Effector CD4-positive, alpha-beta T cell (primary cell): ENCODE measurements at places on chromosomes 2 and 18.

DNA sequence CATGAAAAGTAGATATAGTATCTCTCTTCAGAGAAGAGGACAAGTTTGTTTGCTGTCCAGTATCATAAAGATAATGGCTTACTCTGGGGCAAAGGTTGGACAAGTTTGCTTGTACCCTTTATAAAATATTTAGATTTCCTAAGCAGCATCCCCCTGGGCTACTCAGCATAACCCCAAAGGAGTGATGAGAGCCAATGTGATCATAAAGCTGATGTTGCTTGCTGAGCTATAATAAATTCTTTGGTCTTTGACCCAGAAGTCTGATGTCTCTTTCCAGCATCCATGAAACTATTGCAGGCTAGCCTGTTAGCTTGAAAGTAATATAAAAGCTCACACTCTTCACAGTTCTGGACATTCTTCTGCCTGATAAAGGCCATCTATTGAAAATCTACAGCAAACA lies 138.3 kb upstream of the STON1 start:
- DNase-seq: no peak

- no peak for DNase-seq
Measured at GRCh38 chr2:224059178-224059577, 20.1 kb upstream of the SERPINE2 start.

DNA sequence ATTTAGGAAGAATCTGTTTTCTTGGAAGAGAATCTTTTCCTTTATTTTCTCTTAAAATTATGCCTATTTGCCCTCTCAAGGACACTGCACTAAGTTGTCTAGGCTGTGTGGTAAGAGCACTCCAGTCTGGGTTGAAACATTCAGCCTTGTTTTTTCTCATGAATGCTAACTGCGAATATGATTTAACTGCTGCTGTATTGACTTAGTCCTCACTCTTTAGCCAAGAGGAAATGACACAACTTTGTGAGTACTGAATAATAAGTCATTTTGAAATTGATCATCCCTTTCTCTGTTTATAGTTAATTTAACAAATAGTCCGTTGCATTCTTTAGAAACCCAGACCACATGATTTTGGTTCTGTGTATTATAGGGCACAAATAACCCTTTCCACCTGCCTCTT lies 4.5 kb upstream of the RND3 start:
- no peak for DNase-seq

DNA sequence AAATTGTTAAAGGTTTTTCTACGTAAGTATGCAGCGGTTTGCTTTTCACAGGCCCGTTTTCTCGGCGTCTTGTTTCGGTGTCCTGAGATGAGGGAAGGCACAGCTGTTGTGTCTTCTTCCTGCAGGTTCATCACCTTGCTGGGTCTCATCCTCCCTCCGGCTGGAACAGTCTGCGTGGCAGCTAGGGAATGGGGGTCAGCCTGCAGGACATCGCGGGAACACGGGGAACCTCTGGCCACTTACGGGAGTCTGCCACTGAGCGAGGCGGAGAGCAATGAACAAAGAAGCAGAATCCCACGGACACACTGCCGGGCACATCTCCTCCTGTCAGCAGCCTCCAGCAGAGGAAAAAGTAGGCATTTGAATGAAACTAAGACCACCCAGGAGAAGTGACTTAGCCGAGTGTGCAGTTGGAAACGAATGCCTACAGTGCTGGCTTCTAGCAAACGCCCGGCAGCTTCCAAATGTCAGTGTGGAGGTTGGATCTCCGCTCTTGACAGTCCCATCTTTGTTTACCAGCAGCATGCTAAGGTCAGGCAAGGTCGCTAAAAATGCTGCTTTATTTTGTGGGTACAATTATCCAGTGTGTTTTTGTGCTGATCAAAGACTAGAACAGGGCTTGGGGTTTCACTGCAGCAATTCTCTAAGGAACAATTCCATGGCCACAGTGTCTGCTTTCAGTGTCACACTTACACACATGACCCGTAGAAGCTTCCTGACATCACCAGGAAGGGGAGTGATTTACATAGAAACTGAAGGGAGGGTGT lies 109.8 kb upstream of the SEC11C start:
- no peak for DNase-seq

- DNase-seq: no peak
Measured at GRCh38 chr2:47088371-47089082, 66.6 kb downstream of the STPG4 start.

- DNase-seq: no peak
Measured at GRCh38 chr18:10579079-10579867, 53.4 kb downstream of the NAPG start.

DNA sequence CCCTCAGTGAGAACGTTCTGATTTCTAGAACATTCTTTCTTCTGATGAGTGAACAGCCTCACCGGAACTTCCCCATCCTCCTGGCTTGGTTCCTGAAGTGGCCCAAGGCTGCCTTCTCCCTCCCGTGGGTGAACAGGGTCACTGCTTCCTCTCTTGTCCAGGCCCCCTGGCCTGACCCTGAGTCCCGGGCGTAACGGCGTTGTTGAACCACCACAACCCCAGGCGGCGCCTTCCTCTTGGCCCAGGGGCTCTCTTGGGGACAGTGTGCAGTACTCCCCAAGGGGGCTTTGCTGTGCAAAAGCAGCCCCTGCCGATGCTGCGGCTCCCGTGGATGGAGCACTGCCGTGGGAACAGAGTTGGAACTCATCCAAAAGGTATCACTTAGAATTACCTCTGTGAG lies 147.2 kb downstream of the TSN start:
- no peak for DNase-seq

- DNase-seq: no peak
Measured at GRCh38 chr2:26692897-26693849, 651 bp downstream of the KCNK3 start.

DNA sequence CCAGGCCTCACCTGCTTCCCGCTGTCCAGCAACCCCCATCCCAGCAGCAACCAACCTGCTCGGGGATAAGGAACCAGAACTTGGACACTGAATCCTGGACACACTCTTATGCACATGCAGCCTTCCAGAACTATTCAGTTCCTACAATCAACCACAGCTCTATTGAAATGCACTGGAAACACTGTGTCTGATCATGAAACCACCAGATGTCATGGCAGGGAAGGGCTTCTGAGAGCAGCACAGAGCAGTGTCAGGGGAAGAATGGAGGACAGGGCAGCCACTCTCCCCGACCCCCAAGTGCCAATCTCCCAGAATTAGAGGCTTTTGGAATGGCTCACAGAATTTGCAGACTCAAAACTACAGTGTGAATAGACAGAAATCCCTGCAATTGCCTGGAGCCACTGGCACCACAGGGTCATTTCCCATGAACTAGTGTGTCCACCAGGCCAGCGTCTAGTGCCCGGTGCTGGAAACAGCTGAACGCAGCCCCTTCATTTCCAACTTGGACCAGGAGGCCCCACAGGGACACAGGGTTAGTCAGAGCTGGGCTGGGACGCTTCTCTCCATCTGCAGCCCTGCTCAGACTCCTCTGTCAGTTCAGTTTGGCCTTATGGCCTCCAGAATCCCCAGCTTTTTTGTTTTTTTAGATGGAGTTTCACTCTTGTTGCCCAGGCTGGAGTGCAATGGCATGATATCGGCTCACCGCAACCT lies 25.5 kb downstream of the MRPL35 start:
- no peak for DNase-seq

- no peak for DNase-seq
Measured at GRCh38 chr18:73711256-73711655, 436.4 kb downstream of the FBXO15 start.

DNA sequence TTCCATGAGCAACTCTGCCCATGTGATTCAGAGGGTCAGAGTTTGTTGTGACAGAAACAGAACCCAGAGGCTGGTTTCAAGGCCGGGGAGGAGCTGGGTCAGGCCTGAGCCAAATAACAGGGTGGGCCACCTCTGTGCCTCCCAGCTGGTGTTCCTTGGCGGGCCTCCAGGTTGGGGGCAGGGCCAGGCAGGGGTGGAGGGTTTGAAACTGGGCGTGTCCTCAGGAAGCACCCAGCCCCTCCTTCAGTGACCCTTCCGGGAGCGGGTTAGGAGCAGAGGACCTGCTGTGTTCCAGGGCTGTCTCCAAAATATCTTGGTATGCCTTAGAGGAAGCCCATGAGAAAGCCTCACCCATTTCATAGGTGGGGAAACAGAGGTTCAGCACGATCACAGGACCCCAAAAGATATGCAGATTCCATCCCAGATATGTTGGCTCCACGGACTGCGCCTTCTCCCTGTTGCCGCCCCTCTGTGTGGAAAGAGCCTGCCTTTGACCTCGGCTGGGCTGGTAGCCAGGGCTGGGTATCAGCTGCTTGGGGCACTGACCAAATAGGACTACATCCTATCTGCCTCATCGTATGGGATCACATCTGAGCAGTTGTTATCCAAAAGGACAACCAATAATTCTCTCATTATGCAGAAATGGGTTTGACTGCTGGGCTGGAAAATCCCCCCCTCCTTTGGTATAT lies 74.8 kb upstream of the GLI2 start:
- DNase-seq: no peak

GRCh38 chr2:60515721-60516226 lies 37.7 kb downstream of the BCL11A start:
- no peak for DNase-seq

DNA sequence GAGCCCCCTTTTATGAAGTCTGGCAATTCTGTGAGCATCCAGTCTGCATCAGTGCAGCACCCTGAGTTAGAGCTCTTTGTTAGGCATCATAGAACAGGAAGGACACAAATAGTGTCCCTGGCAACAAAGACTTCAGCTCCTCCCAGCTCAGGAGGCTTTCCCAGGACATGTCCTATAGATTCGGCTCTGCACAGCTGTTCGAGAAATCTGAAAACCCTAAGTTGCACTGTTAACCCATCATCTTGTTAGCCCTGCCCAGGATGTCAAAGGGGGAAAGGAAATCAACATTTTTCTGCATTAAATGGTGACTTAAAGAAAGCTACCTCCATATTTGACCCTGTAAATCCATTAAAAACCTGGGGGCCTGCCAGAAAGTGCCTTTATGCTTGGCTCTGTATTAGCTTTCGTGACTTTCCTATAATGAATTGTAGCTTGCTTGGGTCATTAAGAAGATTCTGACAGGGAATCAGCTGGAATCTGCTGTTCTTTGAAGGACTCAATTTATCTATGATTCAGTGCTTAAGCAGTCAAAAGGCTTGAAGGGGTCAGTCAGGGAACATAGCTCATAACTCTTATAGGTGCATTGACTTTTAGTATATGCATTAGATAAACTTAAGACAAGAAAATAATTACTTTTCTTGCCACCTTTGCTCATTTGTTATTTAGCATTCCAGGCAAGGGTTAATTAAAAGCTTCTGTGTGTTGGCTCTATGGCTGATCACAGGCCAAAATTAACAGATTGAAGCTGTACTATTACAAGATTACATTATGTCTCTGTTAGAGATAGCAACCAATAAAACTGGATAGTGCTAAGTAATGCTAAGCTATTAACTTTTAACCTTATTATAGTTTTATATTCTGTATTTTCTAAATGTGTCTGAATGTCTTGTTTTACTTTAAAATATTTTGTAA lies 20.6 kb downstream of the ERMN start:
- no peak for DNase-seq

DNA sequence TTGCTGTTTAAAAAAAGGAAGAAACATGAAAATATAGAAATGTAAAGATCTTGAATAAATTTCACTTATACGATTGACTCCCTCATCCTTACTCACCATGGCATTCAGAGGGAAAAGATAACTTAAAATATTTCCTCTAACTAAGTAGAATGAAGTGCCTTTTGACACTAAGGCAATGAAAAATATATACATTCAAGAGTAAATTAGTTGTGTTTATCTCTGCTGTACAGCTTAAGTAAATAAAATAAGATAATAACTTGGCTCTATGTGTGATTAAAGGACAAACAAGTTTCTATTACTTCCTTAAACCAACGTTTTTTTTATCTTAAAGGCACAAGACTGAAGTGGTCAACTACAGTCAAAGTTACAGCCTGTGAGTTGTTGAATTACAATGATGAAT lies 142.3 kb upstream of the LRRTM4 start:
- no peak for DNase-seq

- no peak for DNase-seq
Measured at GRCh38 chr2:120323214-120323613, 22.7 kb upstream of the INHBB start.

DNA sequence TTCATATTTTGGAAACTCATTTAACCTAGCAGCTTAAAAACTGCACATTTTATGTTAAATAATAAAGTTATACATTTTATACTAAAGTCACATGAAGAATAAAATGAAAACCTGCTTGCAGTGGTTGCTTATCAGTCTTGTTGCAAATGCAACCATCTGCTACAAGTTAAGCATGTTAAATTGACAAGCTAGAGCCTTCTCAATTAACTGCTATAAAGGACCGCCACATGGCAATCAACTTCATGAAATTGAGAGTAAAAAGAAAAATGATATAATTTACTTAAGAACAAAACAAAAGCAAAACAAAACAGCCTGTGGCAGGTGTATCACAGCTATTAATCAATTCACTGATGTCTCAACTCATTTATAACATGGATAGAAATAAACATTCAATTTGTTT lies 78.7 kb downstream of the RTTN start:
- DNase-seq: no peak

- no peak for DNase-seq
Measured at GRCh38 chr2:180652794-180653193, 327.6 kb upstream of the UBE2E3 start.
